Activated naive CD4-positive, alpha-beta T cell treated with anti-CD3 and anti-CD28 coated beads for 36 hours (primary cell): ENCODE measurements at places on chromosomes 2 and 18. TPM values are rescaled to one million over a fixed set of nuclear protein-coding genes. Genes with fewer than 3 reads are reported as not detected.

DNA sequence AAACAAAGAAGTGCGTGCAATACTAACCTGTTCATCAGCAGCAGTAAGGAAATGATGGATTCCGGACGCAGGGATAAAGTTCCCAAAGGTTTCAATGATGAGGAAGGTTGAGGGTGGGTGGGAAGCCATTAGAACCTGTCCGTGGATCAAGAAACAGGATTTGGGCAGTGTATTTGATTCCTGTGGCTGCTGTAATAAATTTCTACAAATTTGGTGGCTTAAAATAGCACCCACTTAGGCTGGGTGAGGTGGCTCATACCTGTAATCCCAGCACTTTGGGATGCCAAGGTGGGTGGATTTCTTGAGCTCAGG, 5.1 kb upstream of the SDC1 start:
- DNase-seq = no peak

DNA sequence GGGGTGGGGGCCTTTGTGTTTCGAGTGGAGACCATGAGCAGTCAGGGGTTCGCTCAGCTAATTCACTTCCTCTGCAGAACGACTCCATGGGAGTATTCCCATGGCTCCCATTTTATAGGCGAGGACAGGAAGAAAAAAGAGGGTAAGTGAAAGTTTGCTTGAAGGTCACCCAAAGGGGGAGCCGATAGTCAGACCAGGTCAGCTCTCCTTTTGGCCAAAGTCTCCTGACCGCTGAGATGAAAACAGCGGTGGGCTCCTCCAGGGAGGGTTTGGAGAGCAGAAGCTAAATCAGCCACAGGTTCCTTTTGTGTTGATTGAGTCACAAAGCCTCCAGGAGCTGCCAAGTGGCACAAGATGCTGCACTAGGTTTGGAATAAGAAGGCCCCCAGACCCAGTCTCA, 34.1 kb upstream of the CTAGE1 start:
- DNase-seq = no peak

DNA sequence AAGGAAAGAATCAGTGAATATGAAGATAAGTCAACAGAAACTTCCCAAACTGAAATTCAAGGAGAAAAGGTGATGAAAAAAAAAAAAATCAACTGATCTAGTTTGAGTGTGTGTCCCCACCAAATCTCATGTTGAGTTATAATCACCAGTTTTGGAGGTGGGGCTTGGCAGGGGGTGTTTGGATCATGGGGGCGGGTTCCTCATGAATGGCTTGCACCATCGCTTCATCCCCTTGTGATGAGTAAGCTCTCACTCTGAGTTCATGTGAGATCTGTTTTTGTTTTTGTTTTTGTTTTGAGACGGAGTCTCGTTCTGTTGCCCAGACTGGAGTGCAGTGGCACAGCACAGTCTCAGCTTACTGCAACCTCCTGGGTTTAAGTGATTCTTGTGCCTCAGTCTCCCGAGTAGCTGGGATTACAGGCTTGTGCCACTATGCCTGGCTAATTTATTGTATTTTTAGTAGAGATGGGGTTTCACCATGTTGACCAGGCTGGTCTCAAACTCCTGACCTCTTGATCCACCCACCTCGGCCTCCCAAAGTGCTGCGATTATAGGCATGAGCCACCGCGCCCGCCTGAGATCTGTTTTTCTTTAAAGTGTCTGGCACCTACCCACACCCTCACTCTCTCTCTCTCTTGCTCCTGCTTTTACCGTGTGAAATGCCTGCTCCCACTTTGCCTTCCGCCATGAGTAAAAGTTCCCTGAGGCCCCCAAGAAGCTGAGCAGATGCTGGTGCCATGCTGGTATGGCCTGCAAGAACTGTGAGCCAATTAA, 4.0 kb upstream of the SLC66A2 start:
- peak; percentile 30 for DNase-seq

The STON1 gene
- 0.57 TPM for total RNA-seq

The C2orf72 gene
- total RNA-seq = not detected

- DNase-seq = no peak
Measured at GRCh38 chr2:88458633-88459032, 6.1 kb upstream of the FOXI3 start.

DNA sequence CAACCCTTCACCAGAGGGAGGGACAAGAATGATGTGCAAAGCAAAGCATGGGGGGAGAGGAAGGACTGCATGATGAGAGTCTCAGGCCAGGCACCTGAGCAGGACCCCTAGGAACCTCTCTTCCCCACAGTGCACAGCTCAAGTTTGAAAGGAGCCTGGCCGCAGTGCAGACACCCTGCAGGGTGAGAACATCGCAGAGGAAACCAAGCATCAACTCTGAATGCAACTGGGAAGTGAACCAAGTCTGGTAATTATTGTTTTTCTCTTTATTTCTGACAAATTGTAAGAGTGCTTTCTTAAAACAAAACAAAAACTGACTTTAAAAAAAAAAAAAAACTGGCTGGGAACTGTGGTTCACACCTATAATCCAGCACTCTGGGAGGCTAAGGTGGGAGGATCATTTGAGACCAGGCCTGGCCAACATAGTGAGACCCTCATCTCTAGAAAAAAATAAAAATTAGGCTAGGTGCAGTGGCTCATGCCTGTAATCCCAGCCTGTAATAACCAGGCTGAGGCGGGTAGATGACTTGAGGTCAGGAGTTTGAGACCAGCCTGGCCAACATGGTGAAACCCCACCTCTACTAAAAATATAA, 15.3 kb downstream of the NPC1 start:
- DNase-seq = no peak

The FBXO15 gene
- total RNA-seq = 1.2 TPM

DNA sequence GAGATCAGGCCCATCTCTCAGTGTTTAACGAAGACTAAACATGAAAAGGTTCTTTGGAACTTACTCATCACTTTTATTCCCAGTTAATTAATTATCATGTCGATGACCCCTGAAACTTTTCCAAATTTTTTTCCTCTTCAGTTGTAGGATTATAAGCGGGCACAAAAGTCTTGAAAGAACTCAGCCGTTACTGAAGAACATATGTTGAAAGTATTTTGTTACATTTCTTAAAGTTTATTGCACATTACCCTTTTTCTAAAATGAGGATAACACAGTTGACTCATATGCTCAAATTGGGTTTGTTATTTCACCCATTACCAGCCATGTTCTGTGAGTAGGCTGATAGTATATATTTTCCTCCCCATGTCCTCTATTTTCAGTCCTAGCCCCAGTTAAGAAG, 75.9 kb upstream of the COL3A1 start:
- no peak for DNase-seq

- DNase-seq = no peak
Measured at GRCh38 chr18:78794071-78794430, 185.6 kb upstream of the SALL3 start.

The LOXL3 gene
- 0.35 TPM for total RNA-seq

- no peak for DNase-seq
Measured at GRCh38 chr2:18046558-18047212, 168.2 kb downstream of the KCNS3 start.

DNA sequence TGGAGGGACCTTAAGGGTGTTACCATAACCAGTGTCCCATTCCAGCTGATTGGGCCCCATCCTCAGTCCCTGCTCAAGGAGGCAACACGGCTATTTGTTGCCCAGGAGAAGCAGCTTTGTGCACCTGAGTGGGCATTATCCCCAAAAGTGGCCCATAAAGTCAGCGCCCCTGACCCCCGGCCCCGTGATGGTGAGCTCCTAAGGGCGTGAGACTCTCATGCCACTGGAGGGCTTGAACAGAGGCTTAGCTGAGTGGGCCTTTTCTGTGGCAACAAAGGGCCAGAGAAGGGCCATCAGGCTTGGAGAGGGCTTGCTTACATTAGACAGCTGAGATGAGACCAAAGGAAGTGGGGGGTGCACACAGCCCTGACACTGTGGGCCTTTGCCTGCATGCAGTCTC, 99.2 kb upstream of the RAB6C start:
- no peak for DNase-seq

DNA sequence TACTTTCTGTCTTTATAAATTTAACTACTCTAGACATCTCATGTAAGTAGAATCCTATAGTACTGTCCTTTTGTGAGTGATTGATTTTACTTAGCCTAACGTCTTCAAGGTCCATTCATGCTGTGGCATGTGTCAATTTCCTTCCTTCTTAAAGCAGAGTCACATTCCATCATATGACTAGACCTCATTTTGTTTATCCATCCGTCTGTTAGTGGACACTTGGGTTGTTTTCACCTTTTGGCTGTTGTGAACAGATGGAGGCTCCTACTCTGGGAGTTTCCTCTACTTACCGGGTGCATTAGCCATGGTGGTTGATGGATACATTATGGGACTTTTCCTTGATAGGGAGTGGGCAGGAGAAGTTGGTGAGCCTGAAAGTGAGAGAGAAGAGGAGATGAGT, 6.4 kb upstream of the PDIA6 start:
- DNase-seq = no peak

DNA sequence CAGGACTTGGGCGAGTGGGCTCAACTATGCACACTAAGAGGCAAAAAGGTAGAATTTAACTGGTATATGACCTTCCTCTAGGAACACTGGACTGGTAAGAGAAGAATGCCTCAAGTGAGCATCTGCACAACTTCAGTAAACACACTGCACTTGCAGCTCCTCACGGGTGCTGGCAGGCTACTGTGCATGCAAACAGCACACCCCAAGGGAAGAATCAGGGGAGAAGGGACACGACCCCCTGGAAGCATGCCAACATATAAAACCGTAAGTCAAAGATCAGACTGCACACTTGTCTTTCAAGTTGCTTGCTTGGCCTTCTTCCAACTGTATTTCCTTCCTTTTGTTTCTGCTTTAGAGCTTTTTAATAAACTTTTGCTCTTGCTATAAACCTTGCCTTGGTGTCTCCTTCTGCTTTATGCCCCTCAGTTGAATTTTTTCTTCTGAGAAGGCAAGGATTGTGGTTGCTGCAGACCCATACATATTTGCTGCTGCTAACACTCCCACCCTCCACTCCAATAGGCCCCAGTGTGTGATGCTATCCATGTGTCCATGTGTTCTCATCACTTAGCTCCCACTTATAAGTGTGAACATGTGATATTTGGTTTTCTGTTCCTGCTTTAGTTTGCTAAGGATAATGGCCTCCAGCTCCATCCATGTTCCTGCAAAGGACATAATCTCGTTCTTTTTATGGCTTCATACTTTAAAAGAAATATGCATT, 263.7 kb upstream of the SPOPL start:
- DNase-seq = no peak

- peak; percentile 48 for DNase-seq
Measured at GRCh38 chr18:50973367-50974126, 5.7 kb downstream of the ELAC1 start.

- DNase-seq = no peak
Measured at GRCh38 chr2:125004106-125004800, 979.2 kb downstream of the CNTNAP5 start.

The FNDC4 gene
- not detected for total RNA-seq

The C2orf81 gene
- 3.4 TPM for total RNA-seq

GRCh38 chr2:102782933-102783332, 21.1 kb downstream of the TMEM182 start:
- no peak for DNase-seq

GRCh38 chr2:627926-628560, 49.2 kb downstream of the TMEM18 start:
- DNase-seq = no peak

DNA sequence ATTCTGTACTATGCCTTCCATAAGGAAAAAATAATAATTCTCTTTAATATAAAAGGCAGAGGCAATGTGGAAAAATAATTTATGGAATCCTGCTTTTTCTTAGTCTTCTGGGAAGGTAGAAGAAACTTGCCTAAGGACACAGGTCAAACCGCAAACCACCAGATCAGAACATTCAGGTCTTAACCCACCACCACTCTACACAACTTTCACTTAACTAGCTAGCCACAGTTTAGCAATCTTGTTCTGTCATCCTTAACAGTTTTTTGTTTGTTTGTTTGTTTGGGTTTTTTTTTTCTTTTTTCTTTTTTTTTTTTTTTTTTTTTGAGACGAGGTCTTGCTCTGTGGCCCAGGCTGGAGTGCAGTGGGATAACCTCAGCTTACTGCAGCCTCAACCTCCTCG, 70.6 kb downstream of the ACVR1 start:
- no peak for DNase-seq

The DYNAP gene
- not detected for total RNA-seq

GRCh38 chr2:53450923-53451322, 316.7 kb upstream of the CHAC2 start:
- no peak for DNase-seq

GRCh38 chr18:56189615-56190014, 448.8 kb downstream of the TXNL1 start:
- no peak for DNase-seq

- peak; percentile 37 for DNase-seq
Measured at GRCh38 chr2:21422050-21422449, 298.3 kb downstream of the TDRD15 start.

- no peak for DNase-seq
Measured at GRCh38 chr2:239600650-239601049, 199.8 kb upstream of the HDAC4 start.

DNA sequence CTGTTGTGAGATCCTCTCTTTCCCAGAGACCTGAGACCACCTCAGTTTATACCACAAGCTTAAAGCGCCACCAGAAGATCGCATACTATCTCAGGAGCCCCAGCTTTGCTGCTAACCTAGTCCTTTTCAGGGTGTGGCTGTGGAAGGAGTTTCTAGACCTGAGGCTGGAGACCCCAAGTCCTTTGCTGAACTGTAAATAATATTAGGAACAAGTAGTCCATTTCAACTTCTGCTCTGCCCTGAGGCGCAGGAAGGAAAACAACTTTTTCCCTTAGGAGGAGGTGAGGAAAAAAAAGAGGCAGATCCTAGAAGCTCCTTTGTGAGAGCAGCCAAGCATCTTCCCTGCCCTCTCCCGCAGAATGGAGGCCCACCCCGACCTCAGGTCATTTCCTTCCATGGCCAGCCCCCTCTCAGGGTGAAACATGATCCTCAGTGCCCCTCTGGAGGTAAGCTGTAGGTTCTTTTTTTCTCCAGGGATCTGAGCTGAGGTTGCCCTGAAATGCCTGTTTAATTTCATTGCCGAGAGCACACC, 122.8 kb upstream of the LGALSL start:
- no peak for DNase-seq

The PLA2R1 gene
- total RNA-seq = not detected

- DNase-seq = no peak
Measured at GRCh38 chr18:69401226-69401971, 711 bp downstream of the DOK6 start.

DNA sequence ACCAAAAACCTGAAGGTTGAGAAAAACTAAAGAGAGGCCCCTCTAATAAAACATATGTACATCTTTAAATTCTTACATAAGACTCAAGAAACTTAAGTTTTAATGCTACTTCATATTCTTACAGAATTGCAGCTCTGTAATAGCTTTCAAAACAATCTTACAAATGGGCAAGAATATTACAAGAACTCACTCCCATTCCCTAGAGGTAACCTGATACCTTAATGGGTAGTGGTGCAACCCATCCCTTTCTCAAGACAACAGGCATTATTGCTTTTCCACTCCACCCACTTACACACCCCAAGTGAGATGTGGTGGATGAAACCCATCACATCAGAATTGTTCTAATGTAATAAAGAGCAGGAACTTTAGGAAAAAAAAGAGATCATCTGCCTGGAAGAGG, 103.7 kb downstream of the RBMS1 start:
- no peak for DNase-seq

The GALNT5 gene
- total RNA-seq = not detected

GRCh38 chr2:173599821-173600359, 245.2 kb downstream of the CDCA7 start:
- DNase-seq = no peak

The ITPRIPL1 gene
- total RNA-seq = 13.4 TPM
